ENCODE measurements at places on chromosomes 4 and X.

- DNase-seq = no peak
Measured at GRCh38 chr4:113784497-113785250, 23.1 kb upstream of the CAMK2D start.

DNA sequence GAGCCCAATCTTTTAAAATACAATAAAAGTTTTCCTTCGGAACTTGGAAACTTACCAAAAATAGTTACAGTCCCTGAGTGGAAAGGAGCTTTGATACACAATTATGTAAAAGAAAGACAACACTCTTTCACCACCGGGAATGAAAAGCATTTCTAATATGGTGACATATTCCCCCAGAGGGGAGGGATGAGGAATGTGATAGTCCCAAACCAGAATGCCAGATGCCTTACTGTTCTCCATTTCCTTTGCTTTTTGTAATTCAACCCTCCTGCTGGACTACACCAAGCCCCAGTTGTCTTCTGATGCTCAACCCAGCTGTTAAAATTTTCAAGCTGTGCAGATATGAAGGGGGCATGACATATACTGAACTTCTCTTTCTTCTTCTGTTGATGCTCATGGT, 4.1 kb downstream of the PRIMPOL start:
- no peak for DNase-seq

- no peak for DNase-seq
Measured at GRCh38 chrX:46185923-46186810, 359.1 kb downstream of the ZNF674 start.

DNA sequence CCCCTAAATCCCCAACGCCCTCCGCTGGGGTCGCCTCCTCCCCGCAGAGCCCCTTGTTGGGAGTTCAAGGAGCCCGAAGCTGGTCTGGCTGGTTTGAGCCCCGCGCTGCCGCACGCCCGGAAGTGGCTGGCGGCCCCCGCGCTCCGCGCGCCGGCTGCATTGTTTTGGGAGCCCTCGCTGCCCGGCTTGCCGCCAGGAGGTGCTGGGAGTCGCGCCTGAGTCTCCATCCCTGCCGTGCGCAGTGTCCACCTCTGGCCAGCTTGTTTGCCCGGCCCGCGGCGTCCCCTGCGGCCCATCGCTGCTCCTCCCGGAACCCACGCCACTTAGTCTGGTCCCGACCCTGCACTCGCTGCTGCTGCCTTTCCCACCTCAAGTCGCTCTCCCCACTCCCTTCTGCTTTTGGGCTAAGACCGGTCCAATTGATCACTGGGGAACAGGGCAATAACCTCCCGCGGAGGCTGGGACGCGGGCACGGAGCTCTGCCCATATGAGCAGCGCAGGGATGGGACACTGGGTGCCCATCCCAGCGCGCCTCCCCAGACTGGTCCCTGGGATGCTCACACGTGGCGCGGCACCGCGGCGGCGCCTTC, 2.2 kb upstream of the SFRP2 start:
- DNase-seq = no peak

- no peak for DNase-seq
Measured at GRCh38 chr4:183960046-183960420, 54.9 kb downstream of the STOX2 start.

GRCh38 chr4:77076889-77077635, 1.3 kb upstream of the CCNI start:
- no peak for DNase-seq

DNA sequence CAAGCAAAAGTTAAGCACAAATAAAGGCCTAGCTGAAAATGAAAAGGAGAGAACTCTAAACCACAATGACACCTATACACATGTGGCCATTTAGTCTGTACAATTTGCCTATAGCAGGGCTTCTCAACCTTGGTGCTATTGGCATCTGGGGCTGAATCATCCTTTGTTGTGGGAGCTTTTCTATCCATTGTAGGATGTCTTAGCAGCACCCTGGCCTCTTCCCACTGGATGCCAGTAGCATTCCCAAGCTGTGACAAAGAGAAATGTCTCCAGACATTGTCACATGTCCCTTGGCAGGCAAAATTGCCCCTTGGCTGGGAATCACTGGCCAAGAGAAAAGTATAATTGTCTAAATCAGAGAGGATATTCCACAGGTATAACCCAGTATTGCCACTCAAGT, 13.5 kb upstream of the PRPS2 start:
- DNase-seq = no peak

GRCh38 chrX:135327299-135327698, 18.0 kb downstream of the ETDC start:
- DNase-seq = no peak

DNA sequence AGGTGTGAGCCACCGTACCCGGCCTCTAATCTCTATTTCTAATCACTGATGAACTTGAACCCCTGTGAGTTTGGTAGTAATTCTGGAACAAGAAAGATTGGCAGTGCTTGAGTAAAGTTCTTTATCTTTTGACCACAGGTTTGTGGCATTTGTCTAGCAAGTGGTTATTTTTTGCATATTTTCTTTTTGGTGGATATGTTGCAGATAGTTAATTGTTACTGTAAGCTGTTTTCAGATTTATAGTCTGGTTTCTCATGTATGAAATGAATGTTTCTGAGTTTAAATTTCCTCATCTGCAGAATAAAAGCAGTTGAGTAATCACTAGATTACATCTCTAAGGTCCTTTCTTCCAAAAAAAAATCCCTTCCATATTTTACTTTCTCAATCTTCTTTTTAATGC, 105.2 kb downstream of the GASK1B start:
- DNase-seq = no peak

DNA sequence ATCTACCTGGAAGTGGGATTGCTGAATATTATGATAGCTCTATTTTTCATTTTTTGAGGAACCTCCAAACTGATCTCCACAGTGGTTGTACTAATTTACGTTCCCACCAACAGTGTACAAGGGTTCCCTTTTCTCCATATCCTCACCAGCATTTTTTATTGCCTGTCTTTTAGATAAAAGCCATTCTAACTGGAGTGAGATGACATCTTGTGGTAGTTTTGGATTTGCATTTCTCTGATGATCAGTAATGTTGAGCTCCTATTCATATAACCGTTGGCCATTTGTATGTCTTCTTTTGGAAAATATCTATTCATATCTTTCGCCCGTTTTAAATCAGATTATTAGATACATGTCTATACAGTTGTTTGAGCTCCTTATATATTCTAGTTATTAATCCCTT, 101.8 kb downstream of the RASGEF1B start:
- DNase-seq = no peak

DNA sequence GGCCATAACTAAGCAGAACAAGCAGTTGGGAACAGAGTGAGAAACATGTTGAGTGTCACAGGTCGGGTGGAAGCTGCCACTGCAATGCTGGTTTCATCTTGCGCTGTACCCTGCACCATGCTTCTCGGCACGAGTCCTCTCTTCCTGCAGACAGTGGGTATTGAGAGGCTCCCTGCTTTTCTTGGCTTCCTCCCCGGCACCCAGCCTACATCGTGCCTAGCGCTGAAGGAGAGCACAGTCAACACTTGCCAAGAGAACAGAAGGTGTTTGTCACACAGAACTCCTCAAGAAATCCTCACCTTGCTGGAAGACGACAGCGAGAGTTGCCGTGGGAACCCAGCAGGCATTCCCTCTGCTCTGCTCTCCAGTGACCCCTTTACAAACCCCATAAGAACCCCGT, 53.6 kb downstream of the EVC2 start:
- DNase-seq = no peak

GRCh38 chr4:55933611-55934010, 15.1 kb upstream of the CEP135 start:
- no peak for DNase-seq

GRCh38 chr4:125187226-125188176, 127.3 kb upstream of the FAT4 start:
- DNase-seq = no peak

- DNase-seq = no peak
Measured at GRCh38 chr4:48153791-48154550, 19.9 kb upstream of the TXK start.
